ENCODE measurements at places on chromosomes 16 and 17.

DNA sequence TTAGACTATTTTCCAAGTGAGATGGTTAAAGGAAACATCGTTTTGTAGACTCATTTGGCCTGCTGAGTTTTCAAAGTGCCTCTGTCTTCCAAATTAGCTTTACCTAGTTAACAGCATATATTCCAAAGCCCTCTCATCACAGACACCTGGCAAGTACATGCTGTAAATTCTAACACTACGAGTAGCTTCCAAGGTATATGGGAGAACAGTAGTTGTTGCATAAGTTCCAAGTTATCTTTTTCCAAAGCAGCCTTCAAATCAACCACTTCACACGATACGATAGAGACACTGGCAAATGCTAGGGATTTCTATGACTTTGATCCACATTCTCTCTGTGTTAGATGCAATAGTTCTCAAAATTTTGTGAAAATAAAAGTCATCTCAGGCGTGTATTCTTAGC is 299.3 kb downstream of the CNTNAP4 start:
- DNase-seq, result no peak

DNA sequence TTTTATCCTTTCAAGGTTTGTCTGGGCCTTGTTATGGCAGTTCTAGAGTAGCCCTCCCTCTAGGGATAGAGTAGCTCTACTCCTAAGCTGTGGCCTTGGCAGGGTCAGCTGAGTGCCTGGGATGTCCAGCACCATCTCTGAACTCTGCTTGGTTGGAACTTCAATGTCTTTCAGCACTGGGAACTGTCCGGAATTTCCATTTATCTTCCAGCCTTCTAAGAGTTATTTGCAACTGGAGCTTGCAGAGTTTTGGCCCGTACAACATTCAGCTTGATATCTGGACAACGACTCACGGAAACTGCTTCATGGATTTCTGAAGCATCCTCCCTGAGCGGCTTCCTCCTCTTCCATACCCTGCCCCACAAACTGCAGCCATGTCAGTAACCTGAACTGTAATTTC is 22.9 kb downstream of the MMD start:
- DNase-seq, result no peak

GRCh38 chr17:66775881-66776400 is 59.0 kb upstream of the CACNG5 start:
- DNase-seq, result no peak

- DNase-seq, result no peak
Observed at GRCh38 chr17:79339321-79339720, 264.7 kb downstream of the ENGASE start.

DNA sequence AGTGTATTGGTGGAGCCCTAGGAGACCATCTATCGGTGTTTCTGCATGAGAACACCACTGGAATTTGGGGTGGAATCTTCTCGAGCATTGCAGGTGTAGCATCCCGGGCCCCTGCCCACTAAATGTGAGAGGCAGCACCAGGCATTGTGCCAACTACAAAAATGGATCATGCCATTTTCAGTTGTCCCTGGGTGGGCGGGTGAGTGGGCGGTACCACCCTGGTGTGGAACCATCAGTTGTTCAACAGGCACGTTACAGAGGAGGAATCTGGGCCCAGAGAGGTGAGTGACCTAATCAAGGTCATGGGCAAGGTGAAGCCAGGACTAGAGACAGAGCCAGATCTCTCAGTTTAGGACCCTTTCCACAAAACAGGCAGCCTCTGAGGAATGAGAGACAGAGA is 8.8 kb downstream of the PIPOX start:
- DNase-seq, result no peak

- peak; percentile 91 for DNase-seq
Observed at GRCh38 chr17:76501018-76501826, at the start of gene RHBDF2. Gene RHBDF2, minus strand, starts transcription at chr17:76501423. Its CDS starts 19,899 bp downstream, at chr17:76481524.

GRCh38 chr16:79897453-79898146 is 297.1 kb upstream of the MAF start:
- DNase-seq, result no peak

DNA sequence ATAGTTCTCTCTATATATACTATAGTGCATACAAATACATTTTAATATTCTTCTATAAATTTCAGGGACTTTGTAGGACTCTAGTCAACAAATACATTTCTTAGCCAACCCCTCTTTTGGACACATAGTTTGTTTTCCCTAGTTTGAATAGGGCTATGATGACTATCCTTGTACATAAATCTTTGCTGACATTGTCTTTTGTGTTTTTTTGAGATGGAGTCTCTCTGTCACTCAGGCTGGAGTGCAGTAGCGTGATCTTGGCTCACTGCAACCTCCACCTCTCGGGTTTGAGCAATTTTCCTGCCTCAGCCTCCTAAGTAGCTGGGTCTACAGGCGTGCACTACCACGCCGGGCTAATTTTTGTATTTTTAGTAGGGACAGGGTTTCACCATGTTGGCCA is 3.3 kb downstream of the ANKS4B start:
- no peak for DNase-seq

GRCh38 chr17:56833057-56833808 is 487 bp downstream of the C17orf67 start:
- DNase-seq, result peak; percentile 47

DNA sequence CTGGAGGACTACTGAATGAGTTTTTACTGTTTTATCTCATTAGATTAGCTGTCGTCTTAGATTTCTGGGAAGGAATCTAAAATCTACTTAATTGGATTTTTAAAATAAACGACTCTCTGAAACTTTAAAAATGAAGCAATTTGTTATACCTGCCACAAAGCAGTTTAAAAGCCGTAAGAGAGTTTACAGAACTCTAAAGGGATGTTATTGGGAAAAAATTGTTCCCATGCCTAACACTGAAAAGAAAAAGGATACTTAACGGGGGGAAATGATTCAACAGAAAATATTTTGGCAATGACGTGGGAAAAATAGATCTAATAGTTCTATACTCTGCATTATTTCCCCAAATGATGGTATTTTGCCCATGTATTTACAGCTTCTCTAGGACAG is 27.0 kb downstream of the ARHGAP17 start:
- no peak for DNase-seq

GRCh38 chr17:36544044-36544306 is 744 bp upstream of the GGNBP2 start:
- DNase-seq, result no peak

GRCh38 chr17:79466562-79467350 is 144.1 kb downstream of the RBFOX3 start:
- no peak for DNase-seq
